ENCODE measurements at places on chromosomes 4 and X.

DNA sequence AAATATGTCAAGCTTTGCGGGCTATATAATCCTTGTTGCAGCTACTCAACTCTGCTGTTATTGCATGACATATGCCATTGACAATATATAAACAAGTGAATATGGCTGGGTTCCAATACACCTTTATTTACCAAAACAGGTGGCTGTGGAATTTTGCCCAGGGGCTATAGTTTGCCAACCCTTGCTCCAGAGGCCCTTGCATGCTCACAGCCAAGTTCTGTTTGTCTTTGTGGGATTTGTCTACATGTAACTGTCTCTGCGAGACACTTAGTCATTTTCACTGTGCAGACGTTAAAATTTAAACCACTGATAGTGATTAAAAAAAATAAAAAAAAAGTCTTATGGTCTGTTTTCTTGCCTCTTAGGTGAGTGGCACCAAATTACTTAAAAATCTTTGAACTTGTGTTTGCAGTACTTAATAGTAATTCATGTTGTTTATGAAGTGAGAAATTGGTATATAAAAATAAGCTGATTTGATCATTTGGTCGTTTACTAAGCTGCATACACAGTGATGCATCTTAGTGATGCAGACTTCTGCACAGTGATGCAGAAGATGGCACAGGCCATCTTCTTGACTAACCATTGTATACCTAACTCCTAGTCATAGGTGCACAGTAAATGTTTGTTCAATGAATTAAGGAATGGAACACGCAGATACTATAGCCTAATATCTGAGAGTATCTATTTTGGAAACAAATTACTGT, 170.9 kb downstream of the FRMPD4 start:
- DNase-seq, result no peak

- DNase-seq, result no peak
Observed at GRCh38 chr4:89723096-89723495, 113.9 kb downstream of the SNCA start.

- DNase-seq, result no peak
Observed at GRCh38 chrX:46628460-46629371, 55.2 kb downstream of the CHST7 start.

DNA sequence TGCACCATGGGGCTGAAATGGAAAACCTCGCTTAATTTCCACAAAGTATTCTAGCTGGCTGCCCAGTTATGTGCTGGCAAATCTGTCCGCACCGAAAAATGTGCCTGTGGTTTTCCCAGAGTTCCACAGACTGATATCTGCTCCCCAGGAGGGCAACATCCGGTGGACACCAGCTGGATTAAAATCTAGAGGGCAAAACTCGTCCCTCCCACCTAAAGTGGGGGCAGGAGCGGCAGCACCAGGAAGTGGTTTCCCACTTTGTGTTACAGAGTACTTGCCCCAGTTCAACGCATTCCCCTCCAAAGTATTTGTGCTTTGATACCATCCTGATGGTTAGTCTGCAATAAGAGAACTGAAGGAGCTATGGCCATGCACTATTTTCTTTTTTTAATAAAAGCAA, 187.6 kb downstream of the TSPAN5 start:
- no peak for DNase-seq

- DNase-seq, result no peak
Observed at GRCh38 chrX:113770806-113771205, 813.1 kb upstream of the HTR2C start.

DNA sequence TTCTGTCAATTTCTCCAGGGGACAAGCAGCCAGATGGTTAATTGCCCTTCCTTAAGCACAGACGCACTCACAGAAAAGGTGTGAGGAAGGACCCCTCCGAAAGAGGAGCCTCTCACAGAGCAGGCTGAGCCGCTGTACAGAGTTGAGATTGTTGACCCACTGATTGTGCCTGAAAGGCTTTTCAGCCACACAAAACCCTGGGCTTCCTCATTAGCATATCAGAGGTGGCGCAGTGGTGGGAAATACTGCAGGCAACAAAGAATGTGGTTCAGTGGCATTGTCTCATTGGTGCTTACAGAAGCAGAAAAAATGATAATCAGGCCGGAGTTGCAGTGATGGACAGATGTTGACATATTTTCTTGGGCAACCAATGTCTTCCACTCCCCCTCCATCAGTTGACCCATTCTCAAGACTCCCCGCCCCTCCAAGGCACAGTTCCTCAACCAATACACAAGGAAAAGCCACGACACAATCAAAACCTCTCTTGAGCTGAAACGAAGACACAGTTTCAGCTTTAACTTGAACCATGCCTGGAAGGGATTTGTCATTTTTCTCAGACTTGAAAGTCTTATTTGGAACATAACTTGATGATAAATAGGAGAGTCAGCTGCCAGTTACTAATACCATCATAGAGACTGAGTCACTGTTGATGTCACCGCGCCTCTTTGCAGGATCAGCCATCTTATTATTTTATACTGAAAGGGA, 53.1 kb downstream of the ATXN3L start:
- DNase-seq, result no peak

DNA sequence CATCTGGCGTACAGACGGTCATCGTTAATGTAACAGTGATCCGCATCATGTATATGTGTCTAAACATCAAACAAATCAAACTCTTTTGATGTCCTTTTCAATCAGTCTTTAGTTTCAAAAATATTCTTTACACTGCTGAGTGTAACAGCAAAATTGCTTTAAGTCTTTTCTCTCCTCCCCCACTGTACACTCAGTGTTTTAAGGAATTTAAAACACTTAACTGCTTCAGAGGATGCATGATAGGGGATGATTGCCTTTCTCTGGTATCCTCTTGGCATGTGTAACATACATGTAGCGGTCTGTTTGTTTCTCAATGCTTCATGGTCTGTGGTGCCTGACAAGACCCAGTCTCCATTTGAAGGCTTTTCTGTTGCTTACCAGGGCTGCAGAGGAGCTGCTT, 41.6 kb downstream of the LIMCH1 start:
- no peak for DNase-seq

- no peak for DNase-seq
Observed at GRCh38 chrX:16867947-16868346, 2.2 kb downstream of the RBBP7 start.

GRCh38 chr4:53013873-53014775, 152.0 kb downstream of the RASL11B start:
- DNase-seq, result no peak

DNA sequence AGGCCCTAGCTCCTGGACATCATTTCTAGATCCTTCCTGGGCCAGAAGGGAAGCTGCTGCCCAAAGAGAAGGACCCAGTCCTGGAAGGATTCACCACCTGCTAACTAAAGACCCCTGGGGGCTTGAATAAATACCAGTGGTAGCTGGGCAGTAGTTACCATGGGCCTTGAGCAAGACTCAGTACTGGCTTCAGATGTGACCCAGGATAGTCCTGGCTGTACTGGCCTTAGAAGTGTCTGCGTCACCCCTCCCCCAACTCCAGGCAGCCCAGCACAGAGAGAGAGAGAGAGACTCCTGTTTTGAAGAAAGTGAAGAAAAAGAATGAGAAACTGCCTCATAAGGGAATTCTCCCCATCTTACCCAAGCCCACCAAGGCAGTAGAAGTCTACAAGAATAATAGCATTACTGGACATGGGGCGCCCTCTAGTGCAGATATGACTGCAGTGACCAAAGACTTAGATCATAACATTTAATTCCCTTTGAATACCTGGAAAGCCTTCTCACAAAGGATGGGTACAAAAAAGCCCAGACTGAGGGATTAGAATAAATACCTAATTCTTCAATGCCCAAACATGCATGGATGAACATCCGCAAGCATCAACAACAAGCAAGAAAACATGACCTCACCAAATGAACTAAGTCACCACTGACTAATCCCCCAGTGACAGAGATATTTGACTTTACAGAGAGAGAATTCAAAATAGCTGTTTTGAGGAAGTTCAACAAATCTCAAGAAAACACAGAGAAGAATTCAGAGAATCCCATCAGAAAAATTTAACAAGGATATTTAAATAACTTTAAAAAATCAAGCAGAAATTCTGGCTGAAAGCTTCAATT, 171.8 kb downstream of the HNRNPD start:
- no peak for DNase-seq

- DNase-seq, result no peak
Observed at GRCh38 chrX:23904096-23904495, 3.6 kb downstream of the APOO start.

GRCh38 chrX:14616301-14616700, 87.0 kb downstream of the GLRA2 start:
- DNase-seq, result no peak

- no peak for DNase-seq
Observed at GRCh38 chr4:144757969-144758368, 112.0 kb downstream of the HHIP start.

- no peak for DNase-seq
Observed at GRCh38 chr4:163591614-163592020, 97.1 kb downstream of the TMA16 start.

GRCh38 chr4:127618427-127618826, 14.3 kb upstream of the INTU start:
- no peak for DNase-seq

GRCh38 chr4:184281231-184282139, 63.8 kb upstream of the ENPP6 start:
- DNase-seq, result no peak

DNA sequence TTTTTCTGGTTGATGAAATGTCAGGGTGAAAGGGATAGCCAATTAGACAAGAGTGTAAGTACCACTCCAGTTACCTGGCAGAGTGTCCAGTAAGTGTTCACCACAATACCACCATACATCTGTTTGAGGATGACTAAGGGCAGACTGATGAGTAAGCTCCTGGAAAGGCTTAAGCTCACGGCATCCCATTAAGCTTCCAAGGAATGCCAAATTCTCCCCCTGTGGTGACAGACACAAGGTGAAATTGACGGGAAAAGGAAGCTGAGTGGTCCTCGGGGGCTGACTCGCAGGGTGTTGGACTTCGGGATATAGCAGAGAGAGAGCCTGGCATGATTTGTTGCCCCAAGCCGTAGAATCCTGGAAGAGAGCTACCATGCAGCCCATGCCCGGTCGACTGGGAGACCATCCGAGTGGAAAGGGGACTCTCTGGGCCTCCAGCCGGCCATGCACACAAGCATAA, 7.6 kb upstream of the BST1 start:
- no peak for DNase-seq

- no peak for DNase-seq
Observed at GRCh38 chrX:33307911-33308354, 96.6 kb upstream of the DMD start.

GRCh38 chr4:102759831-102760644, 730 bp downstream of the MANBA start:
- DNase-seq, result no peak

- no peak for DNase-seq
Observed at GRCh38 chr4:184402740-184403383, 71.5 kb downstream of the IRF2 start.

- no peak for DNase-seq
Observed at GRCh38 chr4:172543249-172543648, 625.4 kb upstream of the GALNT7 start.

DNA sequence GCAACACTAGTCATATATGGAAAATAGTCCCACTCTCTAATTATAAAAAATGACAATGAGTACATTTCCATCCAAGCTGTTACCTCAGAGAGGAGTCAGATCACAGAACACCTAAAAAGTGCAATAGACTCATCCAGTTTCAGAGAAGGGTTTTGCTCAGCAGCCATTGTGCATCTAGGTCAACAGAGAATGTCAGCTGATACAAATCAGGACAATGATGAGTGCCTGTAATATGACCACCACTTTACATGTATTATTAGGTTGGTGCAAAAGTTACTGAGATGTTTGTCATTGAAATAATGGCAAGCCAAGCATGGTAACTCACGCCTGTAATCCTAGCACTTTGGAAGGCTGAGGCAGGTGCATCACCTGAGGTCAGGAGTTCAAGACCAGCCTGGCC, 164.1 kb upstream of the TTC29 start:
- no peak for DNase-seq

DNA sequence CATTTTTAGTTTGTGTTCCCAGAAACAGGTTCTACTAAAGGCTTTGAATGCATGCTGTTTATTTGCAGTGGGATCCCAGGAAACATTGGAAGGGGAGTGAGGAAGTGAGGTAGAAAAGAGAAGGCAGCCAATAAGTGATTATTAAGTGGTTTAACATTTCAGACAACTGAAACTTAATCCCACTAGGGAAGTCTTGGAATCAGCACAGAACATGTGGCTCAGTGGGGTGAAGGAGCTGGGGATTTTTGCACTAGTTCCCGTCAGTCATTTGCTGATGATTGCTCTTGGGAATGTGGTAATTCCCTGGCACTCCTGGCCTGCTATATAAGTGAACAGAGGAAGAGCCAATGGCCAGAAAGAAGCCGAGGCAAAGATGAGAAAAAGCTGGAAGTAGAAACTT, 1053.0 kb upstream of the IGFBP7 start:
- no peak for DNase-seq

GRCh38 chr4:143358923-143359643, 22.4 kb downstream of the GAB1 start:
- no peak for DNase-seq

- no peak for DNase-seq
Observed at GRCh38 chr4:25722964-25723363, 67.3 kb downstream of the SLC34A2 start.

- DNase-seq, result no peak
Observed at GRCh38 chr4:3416270-3416669, 25.5 kb upstream of the HGFAC start.

GRCh38 chr4:71187404-71188155, 151.2 kb upstream of the SLC4A4 start:
- DNase-seq, result no peak

DNA sequence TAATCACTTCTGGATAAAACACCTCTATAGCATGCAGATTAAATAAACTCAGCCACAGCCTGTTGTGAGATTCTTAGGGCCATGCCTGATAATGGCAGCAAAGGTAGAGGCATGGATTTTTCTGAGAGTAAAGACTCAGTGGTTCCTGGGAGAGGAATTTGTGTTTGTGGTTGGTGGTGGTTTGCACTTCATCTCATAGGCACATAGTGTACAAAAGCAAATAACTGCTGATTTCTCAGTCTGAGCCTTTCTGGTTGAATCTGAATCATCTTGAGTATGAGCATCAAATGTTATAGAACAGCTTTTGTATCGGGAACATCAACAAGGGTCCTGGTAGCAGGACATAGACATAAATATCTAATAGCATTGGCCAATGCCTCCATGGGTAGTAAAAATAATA, 274.3 kb downstream of the FRMPD4 start:
- no peak for DNase-seq

All from activated T-helper 1 cell treated with anti-CD3 and anti-CD28 coated beads, Interleukin-2, amount 50 U/mL, for 16 hours (primary cell).